ENCODE measurements at places on chromosomes 6 and 20. TPM values are rescaled to one million over a fixed set of nuclear protein-coding genes. Genes with fewer than 3 reads are reported as not detected.

PKHD1 gene
- total RNA-seq = not detected

GRCh38 chr20:32536851-32537656 is 48.1 kb downstream of the NOL4L start:
- no peak for DNase-seq

DNA sequence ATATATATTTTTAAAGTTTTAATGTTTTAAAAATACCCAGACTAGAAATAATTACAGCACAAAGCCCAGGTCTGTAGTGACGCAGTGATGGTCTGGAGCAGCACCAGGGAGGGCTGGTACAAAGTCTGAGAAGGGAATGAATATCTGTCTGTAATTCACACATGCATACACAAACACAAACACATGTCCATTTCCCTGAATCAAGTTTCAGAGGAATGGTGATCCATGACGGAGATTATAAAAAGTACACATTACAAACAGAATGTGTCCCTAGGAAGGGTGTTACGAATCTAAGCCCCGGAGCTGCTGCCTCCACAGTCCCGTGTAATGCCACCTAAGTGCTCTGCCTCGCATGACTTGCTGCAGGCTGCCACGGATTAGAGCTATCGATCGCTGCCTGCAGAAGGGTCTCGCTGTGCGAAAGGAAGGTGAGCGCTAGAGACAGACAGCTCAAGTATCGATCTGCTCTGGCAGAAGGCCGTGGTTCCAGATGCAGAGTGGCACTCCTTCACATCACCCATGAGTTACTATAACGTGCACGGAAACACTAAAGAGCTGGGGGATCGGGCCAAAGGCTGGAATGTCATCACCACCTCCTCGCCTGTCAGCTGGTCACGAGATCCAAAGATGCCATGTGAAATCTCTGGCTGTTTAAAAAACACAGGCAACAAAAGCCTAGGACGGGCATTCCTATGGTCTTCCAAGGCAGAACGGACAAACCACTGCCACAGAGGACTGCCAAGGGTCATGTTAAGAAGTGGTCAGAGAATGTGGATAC is 87.1 kb downstream of the INSM1 start:
- no peak for DNase-seq

- DNase-seq = no peak
Observed at GRCh38 chr6:134529921-134530320, 212.0 kb upstream of the SGK1 start.

- no peak for DNase-seq
Observed at GRCh38 chr20:45419188-45420091, 3.5 kb downstream of the PIGT start.

- no peak for DNase-seq
Observed at GRCh38 chr6:149228311-149228955, 89.1 kb upstream of the TAB2 start.

- no peak for DNase-seq
Observed at GRCh38 chr20:52833901-52834300, 138.3 kb upstream of the TSHZ2 start.

GRCh38 chr6:162852840-162853577 is 125.2 kb downstream of the PACRG start:
- DNase-seq = no peak

EGFL8 gene
- total RNA-seq = 12.0 TPM

LAMA2 gene
- total RNA-seq = 212 TPM

GRCh38 chr6:39625209-39625608 is 100.0 kb downstream of the KIF6 start:
- DNase-seq = no peak

GRCh38 chr6:32075781-32076180 is 33.4 kb downstream of the TNXB start:
- DNase-seq = no peak

FAM162B gene
- total RNA-seq = 44.0 TPM

IL20RA gene
- 4.6 TPM for total RNA-seq

GRCh38 chr6:109527989-109528388 is 45.0 kb upstream of the ZBTB24 start:
- no peak for DNase-seq

DNA sequence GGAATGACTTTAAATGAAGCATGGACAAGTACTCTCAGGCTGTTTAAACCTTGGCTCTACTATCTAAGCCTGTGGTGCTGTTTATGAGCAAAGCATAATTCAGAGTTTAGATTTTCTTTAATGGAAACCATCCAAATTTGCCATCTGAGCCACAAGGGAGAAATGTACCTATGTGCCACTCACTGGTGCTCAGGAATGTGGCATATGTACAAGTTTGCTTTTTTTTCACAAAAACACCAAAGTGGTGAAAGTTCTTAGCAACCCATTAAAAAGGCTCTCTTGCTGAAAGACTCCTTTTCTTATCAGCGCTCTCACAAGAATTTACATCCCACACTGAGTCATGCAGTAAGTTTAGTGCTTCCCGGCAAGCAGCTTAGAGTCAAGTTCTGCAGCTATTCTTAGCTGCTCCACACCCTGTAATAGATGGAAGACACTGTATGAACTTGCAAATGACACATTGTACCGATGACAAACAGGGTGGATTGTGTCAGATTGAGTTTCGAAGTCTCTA is 57.3 kb upstream of the MLIP start:
- DNase-seq = no peak

DNA sequence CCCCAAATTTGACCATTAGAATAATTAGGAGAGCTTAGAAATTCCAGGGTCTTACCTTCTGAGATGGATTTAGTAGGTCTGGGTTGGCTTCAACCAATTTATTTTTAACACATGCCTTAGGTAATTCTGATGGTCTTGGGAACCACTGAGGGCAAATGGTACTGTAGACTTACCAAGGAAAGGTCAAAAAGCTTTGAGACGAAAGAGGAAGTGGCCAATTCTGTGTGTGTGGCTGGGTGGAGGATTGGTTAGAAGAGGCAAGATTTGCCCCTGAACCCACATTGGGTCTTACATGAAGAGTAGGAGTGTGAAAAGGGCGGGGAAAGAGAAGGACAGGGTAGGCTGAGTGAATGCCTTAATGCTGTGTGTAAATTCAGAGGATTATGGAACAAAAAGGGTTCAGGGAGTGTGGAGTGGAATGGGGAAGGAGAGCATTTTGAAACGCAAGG is 2.7 kb downstream of the ITCH start:
- no peak for DNase-seq

DNA sequence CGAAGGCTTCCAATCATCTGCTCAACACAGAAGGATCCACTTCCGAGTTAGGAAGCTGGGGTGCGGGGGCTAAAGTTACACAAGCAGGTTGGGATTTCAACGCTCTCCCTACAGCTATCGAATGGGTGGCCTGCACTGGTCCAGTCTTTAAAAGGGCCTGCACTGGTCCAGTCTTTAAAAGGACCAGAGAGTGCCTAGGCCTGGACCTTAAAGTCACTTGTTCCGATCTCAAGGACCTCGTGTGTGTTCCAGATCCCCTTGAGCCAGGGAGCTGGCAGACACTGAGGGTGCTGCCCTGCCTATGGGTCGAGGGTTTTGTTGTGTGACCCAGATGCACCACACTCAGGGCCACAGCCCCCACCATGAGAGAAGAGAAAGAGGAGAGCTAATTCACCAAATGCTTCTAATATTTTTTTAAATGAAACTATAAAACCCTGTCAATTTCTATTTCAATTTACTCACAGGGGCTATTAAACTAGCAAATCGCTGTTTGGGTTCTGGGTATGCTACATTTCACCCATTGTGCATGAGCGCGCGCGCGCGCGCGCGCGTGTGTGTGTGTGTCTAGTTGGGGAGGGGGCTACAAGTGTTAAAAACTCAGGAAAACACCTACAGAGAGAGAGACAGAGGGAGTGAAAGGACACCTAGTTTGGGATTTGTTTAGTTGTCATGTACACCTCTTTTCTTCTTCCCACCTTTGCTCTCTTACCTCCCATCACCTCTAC is 7.5 kb downstream of the TFAP2B start:
- DNase-seq = no peak

PCNA gene
- total RNA-seq = 26.4 TPM

GRCh38 chr20:64156136-64156885 is 7.9 kb upstream of the MYT1 start:
- DNase-seq = no peak
